ENCODE measurements at places on chromosomes 7 and 10. TPM values are rescaled to one million over a fixed set of nuclear protein-coding genes. Genes with fewer than 3 reads are reported as not detected.
A peak's percentile ranks its signal among the peaks of the same experiment; 100 is the strongest.

The CARD11 gene
- 0.37 TPM for polyA plus RNA-seq

The GRIFIN gene
- not detected for polyA plus RNA-seq

The WNT2 gene
- polyA plus RNA-seq = not detected

The MEPCE gene
- 39.9 TPM for polyA plus RNA-seq

The AKR1D1 gene
- 0.08 TPM for polyA plus RNA-seq

The IDI2 gene
- 0.26 TPM for polyA plus RNA-seq

The FKBP9 gene
- polyA plus RNA-seq = 136 TPM

DNA sequence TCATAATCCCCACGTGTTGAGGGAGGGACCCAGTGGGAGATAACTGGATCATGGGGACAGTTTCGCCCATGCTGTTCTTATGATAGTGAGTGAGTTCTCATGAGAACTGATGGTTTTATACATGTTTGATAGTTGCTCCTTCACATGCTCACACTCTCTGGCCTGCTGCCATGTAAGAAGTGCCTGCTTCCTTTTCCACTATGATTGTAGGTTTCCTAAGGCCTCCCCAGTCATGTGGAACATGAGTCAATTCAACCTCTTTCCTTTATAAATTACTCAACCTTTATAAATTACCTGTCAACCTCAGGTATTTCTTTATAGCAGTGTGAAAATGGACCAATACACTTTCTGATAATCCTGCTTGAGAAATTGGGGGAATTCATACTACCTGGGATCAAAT, 80.2 kb downstream of the ZNF37A start:
- DNase-seq = no peak

DNA sequence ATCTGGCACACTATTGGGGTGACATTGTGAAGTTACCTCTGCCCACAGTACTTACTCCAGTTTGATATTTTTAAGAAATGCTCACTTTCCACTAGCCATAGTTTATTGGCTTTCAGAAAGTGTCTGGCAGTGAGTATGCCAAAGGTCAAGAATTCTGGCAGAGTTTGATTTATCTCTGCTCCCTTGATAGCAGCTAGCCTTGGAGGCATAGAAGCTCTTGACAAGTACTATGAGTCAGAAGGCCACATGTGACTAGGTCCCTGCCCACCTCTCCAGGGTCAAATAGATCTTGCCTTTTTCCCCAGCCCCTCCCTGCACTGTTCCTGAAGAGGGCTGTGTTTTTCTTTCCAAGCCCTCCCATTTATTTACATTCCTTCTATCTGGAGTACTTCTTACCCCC, 202.2 kb downstream of the AUTS2 start:
- DNase-seq = no peak

GRCh38 chr7:7969306-7970236, 975 bp downstream of the GLCCI1 start:
- DNase-seq = peak; percentile 48

DNA sequence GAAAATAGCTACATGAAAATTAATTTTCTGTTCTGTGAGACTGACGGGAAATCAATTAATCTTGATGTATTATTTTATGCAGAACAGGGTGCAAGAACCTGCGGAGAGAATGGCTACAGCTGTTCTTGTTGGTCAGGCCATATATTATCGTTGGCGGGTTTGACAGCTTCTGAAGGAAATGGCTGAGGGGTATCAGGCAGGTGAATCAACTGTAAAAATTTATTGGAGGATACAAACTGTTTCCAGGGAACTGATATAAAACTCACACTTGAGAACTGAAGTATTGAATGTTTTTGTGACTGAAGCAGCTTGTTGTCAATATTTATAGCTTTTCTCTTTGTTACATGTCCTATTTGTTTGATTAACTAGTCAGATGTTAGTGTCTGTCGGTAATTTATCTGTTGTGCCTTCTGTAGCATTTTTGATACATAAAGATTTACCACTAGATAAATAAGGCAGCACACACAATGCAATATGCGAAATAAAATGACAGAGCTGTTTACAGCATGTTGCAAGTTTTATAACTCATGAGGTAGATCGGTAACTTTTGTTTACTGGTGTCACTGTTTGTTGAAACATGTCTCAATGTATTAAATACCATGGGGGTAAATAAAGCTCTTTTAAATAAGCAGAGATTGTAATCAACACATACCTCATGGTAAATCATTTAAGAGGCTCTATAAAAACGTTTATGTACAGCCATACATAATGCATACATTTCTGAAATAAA, 308.2 kb downstream of the LRMDA start:
- no peak for DNase-seq

GRCh38 chr10:79413196-79413595, 32.2 kb downstream of the ZCCHC24 start:
- no peak for DNase-seq

DNA sequence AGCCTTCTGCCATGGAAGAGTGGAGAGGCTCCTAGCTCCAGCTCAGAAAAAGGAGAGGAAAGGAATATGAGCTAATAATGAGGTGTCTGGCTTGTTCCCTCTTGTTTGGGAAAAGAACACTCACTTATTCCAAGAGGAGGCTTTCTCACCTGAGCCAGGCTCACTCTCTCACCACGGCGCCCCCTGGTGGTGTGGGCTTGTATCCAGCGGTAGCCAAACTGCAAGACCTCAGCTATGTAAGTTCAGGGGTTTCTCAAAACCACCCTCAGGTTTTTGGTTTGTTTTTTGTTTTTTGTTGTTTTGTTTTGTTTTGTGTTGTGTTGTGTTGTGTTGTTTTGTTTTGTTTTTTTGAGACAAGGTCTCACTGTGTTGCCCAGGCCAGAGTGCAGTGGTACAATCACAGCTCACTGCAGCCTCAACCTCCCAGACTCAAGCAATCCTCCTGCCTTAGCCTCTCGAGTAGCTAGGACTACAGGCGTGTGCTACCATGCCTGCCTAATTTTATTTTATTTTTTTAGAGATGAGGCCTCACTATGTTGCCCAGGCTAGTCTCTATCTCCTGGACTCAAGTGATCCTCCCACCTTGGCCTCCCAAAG, 124.0 kb downstream of the TMEM130 start:
- DNase-seq = peak; percentile 32

GRCh38 chr7:3481435-3481834, 180.4 kb downstream of the SDK1 start:
- no peak for DNase-seq

DNA sequence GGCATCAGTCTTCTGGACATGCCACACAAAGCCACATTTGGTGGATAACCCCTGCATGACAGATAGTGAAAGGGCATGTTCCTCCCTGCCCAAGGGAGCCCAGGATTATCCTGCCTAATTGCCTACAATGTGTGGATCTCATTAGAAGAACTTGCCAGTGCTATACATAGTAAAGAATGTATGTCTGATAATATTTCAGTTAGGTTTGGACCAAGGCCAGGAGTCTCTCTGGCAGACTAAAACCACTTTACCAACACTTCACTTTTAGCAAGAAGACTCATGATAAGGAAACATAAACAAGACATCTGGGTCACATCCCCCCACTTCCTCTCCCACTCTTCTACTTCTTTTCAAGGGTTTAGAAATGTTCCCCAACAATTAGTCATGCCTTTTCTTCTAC, 196.7 kb downstream of the MTERF1 start:
- peak; percentile 15 for DNase-seq

- no peak for DNase-seq
These were observed 49.0 kb upstream of the EN2 start for GRCh38 chr7:155408651-155409586.

DNA sequence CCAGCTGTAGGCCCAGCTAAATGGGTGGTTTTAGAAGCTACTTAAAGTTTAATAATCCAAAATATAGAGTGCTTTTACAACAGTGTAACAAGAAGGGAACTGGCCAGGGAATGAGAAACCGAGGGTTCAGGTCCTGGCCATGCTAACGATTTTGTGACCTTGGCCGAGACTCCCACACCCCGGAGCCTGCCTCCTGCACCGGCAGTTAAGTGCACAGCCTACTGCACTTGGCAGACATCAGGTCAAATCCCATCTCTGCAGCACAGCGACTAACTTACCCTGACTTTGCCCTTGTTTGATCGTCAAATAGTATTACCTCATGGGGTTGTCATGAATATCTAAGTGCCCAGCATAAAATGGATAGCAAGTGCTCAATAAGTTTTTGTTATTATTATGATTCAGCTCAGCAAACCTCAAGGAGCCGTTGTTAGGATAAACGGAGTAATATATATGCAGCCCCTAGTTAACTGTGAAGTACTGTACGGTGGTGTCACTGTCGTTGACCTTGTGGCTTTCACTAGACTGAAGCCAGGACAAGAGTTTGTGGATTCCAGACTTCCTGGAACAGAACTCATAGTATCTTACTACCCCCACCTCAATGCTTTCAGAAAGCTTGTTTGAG, 35.5 kb downstream of the LYZL1 start:
- DNase-seq = no peak

GRCh38 chr7:22332461-22332870, 24.5 kb downstream of the RAPGEF5 start:
- no peak for DNase-seq

DNA sequence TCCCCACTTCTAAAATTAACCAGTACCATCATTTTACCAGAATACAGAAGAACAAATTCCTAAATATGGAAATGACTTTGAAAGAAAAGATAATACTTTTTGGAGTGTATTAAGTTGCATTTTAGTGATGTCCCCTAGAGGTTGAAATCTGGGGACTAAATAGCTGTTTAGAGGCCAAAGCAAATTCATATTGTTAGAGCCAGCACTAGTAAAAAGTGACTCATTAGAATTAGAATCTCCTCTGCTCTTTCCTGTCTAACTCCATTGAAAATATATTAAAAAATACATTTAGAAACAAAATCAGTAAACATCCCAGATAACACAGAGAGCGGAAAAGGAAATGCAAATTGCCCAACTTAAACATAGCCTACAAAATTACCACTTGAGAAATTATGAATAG, 1189.6 kb upstream of the C7orf33 start:
- DNase-seq = no peak

Measured in muscle of arm (tissue), 14 donors.